Heart left ventricle (tissue), 16 donors: ENCODE measurements at places on chromosomes 7 and 10. TPM values are rescaled to one million over a fixed set of nuclear protein-coding genes. Genes with fewer than 3 reads are reported as not detected.

DNA sequence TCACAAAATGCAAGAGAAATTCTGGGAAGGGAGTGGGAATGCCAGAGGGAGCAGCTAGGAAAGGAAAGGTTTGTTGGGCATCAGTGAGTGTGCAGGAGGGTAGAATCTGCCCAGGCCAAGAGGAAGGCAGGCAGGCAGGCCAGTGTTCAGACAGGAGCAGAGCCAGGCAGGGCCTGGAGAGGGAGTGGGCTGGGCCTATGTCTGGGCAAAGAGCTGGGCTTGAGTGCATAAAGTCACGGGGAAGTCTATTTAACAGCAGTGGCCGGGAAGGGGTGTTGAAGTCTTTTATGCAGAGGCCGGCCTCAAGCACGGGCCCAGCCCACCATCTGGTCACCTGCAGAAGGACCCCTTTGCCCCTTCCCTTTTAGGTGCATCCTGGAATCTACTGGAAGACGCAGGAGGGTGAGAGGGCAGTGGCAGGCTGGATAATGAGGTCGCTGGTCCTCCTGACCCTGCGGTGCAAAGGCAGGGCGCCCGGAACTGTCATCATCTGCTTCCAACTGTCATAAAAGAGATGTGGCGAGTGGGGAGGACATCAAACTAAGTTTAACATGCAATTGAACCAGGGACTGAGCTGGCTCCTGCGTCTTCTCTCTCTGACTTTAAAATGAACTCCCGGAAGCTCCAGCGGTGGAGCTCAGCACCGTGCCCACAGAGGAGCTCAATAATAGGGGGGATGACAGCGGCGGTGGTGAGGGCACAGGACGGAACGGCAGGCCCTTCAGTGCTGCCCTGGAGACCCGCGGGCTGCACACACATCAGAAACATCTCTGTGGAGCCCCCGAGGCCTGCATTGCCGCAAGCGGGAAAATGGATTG is 29.5 kb downstream of the CARD11 start:
- DNase-seq: no peak

- no peak for DNase-seq
Observed at GRCh38 chr7:18290865-18291264, 204.7 kb upstream of the HDAC9 start.

- peak; percentile 63 for DNase-seq
Observed at GRCh38 chr10:69413221-69413865, 3.4 kb downstream of the TACR2 start.

GRCh38 chr7:96303686-96304443 is 18.0 kb downstream of the SLC25A13 start:
- no peak for DNase-seq

ZSCAN25 gene
- 5.6 TPM for total RNA-seq

DNA sequence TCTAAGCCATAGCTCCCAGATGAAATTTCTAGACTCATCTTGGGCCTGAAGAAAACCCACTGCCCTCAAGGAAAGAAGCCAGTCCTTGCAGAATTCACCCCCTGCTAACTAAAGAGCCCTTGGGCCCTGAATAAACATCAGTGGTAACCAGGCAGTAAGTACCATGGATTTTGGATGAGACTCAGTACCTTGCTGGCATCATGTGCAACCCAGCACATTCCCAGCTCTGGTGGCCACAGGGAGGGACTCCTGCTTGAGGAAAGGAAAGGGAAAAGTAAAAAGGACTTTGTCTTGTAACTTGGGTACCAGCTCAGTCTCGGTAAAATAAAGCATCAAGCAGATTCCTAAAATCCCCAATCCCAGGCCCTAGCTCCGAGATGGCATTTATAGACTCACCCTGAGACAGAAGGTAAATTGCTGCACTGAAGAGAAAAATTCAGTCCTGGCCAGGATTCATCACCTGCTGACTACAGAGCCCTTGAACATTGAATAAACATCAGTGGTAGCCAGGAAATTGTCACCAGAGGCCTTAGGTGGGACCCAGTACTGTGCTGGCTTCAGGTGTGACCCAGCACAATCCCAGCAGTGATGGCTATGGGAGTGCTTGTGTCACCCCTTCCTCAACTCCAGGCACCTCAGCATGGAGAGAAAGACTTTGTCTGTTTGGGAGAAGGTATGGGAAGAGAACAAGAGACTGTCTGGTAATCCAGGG is 31.2 kb upstream of the SFTPD start:
- DNase-seq: no peak

HOXA7 gene
- total RNA-seq: not detected

- no peak for DNase-seq
Observed at GRCh38 chr10:10598297-10598696, 419.4 kb upstream of the CELF2 start.

BLNK gene
- total RNA-seq: 0.79 TPM
